ENCODE measurements at places on chromosomes 16 and 17.

DNA sequence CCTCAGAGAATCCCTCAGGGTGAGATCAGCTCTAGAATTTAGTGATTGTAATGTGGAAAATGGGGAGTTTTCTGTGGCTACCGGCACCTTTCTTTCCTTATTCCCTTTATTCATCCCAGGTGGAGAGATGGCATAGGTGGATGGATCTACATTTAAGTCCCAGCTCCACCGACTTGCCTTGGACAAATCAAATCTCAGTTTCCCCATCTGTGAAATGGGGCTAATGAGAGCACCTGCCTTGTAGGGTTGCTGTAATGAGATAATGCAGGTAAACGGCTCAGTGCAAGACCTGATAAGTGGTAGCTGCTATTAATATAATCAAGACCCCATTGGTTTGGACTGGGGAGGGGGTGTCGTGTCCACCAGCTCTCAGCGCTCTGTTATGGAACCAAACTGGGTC, 40.5 kb downstream of the OTOA start:
- H3K4me3 ChIP-seq = no peak overlapping the region
- no peaks in the 10 kb centered on the region for H3K4me1 ChIP-seq
- no peaks in the 10 kb centered on the region for H3K36me3 ChIP-seq
- no peak overlapping the region for H3K27ac ChIP-seq

- H3K27me3 ChIP-seq = no peaks in the 10 kb centered on the region
- no peak for DNase-seq
- no peaks in the 10 kb centered on the region for H3K36me3 ChIP-seq
- H3K27ac ChIP-seq = no peak overlapping the region
- H3K4me1 ChIP-seq = peaks cover 17% of the 10 kb centered on the region
These were observed 33.1 kb upstream of the PVALEF start for GRCh38 chr17:81132197-81132540.

GRCh38 chr17:50076591-50077235, 18.4 kb upstream of the PDK2 start:
- peak; percentile 65 for DNase-seq
- peaks cover 4% of the 10 kb centered on the region for H3K36me3 ChIP-seq
- no peak overlapping the region for H3K4me3 ChIP-seq
- H3K4me1 ChIP-seq = peaks cover 18% of the 10 kb centered on the region
- peaks cover 35% of the 10 kb centered on the region for H3K27me3 ChIP-seq
- no peak overlapping the region for H3K27ac ChIP-seq

DNA sequence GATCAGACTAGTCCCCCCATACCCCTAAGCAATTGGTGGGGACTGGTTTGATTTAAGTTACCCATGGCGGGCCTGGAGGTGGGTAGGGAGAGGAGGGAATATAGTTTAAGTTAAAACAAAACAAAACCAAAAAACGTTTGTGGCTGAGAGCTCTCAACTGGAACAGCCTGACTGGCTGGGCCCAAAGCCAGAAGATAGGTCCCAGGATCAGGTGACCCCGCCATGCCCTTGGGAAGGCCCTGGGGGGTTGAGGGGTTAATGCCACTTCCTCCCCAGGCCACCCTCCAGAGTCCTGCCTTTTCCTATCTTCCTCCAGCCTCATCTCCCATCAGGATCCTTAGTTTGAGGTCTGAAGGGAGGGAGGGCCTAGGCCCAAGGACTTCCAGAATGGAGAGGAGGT, 82.3 kb upstream of the LHX1 start:
- no peak overlapping the region for H3K27ac ChIP-seq
- H3K4me1 ChIP-seq = peaks cover 62% of the 10 kb centered on the region
- H3K4me3 ChIP-seq = no peak overlapping the region
- DNase-seq = no peak
- no peaks in the 10 kb centered on the region for H3K36me3 ChIP-seq

DNA sequence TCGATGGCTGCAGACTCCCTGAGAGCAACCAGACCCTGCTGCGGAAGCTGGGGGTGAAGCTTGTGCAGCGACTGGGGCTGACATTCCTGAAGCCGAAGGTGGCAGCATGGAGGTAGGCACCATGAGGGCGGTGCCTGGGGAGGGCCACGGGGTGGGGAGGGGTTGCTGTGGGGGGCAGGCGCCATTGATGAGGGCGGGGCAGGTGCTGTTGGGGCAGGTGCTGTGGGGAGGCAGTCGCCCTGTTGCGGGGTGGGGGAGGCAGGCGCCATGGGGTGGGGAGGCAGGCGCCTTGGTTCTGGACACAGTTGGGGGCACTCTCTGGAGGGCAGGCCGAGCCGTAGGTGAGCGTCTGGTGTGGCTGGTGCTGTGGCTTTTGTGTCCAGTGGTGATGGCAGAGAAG, 38.9 kb downstream of the ZNF750 start:
- no peak for DNase-seq
- peaks cover 66% of the 10 kb centered on the region for H3K36me3 ChIP-seq
- H3K27ac ChIP-seq = peak overlapping the region; percentile 58
- no peak overlapping the region for H3K4me3 ChIP-seq
- peaks cover 4% of the 10 kb centered on the region for H3K27me3 ChIP-seq

DNA sequence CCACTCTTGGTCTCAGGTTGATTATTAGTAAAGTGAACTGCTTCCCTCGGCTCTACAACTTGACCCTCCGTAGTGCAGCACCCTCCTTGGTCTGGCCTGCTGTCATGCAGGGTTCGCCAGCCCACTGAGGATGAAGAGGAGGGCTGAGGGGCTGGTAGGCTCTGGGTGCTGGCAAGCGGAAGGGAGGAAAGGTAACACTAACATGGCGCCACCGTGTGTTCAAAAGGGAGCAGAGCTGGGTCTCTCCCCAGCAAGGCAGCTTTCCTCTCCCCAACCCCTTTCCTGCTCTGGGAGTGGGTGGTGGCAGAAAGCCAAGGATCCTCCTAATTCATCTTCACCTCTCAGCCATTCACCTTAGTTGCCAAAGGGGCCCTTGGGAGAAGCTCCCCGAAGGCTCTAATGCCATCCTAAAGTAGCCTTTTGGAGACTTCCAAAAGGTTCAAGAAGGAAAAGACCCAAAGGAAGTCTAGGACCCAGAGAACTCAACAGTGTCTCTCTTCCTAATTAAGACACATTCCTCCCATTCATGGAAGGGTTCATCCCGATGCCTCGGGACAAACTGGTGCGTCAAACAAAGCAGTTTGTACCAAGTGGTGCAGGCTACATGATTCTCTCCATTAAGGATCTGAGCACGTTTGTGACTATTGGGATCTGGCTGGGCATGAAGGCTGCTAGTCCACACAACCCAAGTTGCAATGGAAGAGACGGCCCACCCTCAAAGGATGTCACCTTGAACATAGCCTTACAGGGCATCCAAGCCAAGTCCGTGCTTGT, 90.8 kb upstream of the TOB1 start:
- H3K4me3 ChIP-seq = no peak overlapping the region
- peaks cover 52% of the 10 kb centered on the region for H3K4me1 ChIP-seq
- H3K27ac ChIP-seq = no peak overlapping the region
- DNase-seq = peak; percentile 70

DNA sequence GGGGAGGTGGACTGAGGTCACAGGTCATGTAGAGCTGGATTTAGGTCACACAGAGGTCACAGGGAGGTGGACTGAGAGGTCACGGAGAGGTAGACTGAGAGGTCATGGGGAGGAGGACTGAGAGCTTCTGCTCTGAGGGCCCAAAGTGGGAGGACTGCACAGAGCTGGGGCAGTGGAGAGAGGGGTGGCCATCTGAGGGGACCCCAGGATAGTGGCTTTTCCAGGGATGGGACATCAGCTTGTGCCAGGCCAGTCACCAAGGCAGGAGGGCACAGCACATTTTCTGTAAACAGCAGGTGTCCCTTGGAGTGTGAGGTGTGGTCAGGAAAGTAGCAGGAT, 26.1 kb upstream of the JPT2 start:
- peak overlapping the region; percentile 97 for H3K27ac ChIP-seq
- H3K27me3 ChIP-seq = peaks cover 6% of the 10 kb centered on the region
- H3K4me3 ChIP-seq = no peak overlapping the region
- peaks cover 67% of the 10 kb centered on the region for H3K36me3 ChIP-seq
- no peaks in the 10 kb centered on the region for H3K4me1 ChIP-seq
- DNase-seq = no peak

- H3K27ac ChIP-seq = peak overlapping the region; percentile 91
- H3K4me3 ChIP-seq = no peak overlapping the region
- H3K27me3 ChIP-seq = no peaks in the 10 kb centered on the region
- peaks cover 29% of the 10 kb centered on the region for H3K36me3 ChIP-seq
- peaks cover 24% of the 10 kb centered on the region for H3K4me1 ChIP-seq
- DNase-seq = no peak
These were observed 15.9 kb downstream of the ZC3H7A start for GRCh38 chr16:11780991-11781680.

- H3K27ac ChIP-seq = no peak overlapping the region
- H3K36me3 ChIP-seq = no peaks in the 10 kb centered on the region
- H3K27me3 ChIP-seq = peaks cover 44% of the 10 kb centered on the region
- H3K4me1 ChIP-seq = peaks cover 8% of the 10 kb centered on the region
- no peak overlapping the region for H3K4me3 ChIP-seq
These were observed 27.5 kb upstream of the HLF start for GRCh38 chr17:55237268-55237667.

DNA sequence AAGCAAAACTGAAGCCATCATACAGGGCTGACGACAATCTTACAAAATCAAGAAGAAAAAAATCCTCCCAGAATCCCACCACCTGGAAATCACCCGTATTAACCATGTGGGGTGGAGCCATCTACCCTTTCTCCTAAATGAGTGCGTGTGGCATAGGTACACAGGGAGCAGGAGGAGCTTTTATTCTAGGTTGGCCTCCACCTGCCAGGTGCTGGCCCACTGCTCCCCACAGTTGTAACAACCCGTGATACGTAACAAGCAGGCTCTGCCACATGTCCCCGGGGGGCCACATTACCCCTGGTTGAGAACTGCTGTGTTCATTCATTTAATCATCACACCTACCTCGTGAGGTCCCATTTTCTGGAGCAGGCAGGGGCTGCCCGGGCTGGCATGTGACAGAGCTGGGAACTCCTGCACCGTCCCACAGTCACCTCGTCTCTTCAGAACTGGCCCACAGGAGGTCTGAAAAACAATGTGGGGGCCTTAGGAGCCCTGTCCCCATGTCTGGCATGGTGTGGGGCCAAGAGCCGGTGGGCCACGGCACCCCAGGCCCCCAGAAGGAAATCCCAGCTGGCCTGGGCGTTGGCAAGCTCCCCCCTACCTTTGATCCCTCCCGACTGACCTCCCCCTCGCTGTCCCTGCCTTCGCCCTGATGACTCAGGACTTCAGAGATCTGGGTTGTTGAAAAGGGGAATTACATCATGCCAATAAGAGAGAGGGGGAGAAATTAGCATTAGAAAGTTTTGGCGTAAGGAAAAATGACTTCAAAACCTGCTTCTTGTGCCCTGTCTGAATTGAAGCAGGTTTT, 12.9 kb downstream of the CMIP start:
- H3K4me3 ChIP-seq = no peak overlapping the region
- H3K27ac ChIP-seq = no peak overlapping the region
- no peak for DNase-seq
- H3K27me3 ChIP-seq = peaks cover 4% of the 10 kb centered on the region

- H3K4me3 ChIP-seq = peak overlapping the region; percentile 45
- H3K27me3 ChIP-seq = no peaks in the 10 kb centered on the region
- peak overlapping the region; percentile 97 for H3K27ac ChIP-seq
- H3K36me3 ChIP-seq = peaks cover 5% of the 10 kb centered on the region
- H3K4me1 ChIP-seq = peaks cover 80% of the 10 kb centered on the region
- peak; percentile 54 for DNase-seq
These were observed 5.8 kb upstream of the FASN start for GRCh38 chr17:82103553-82104451.

DNA sequence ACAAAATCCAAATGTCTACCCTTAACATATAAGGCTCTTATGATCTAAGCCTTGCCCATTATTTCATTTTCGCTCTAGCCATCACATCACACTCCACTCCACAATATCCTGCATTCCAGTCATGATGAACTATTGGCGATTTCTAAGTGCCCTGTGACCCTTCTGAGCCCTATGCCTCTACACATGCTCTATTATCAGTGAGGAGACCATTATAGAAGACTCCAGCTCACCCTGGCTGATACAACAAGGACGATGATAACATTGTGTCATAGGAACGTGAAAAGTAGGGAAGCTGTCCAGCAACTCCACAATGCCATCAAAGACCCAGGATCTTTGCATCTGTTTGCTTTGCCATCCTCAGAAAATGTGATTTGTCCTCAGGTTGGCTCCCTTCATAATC, 29.6 kb upstream of the GNAO1 start:
- no peak overlapping the region for H3K27ac ChIP-seq
- H3K4me1 ChIP-seq = no peaks in the 10 kb centered on the region
- no peaks in the 10 kb centered on the region for H3K36me3 ChIP-seq
- peaks cover 10% of the 10 kb centered on the region for H3K27me3 ChIP-seq
- DNase-seq = no peak

DNA sequence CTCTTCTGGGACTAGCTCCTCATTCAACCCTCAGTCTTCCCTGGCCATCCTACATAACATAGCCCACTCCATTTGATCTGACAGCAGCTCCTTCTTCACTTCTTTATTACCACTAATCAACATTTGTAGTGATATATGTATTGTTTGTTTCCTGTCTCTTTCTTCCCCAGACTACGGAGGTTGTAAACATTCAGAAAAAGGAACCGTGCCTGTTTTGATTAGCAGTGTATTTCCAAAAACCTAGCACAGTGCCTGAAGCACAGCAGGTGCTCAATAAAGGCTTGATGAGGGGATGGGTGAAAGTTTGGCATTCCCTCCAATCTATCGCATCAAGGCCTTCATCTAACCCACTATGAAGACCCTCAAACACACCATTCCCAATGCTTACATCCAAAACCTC, 150.8 kb downstream of the XYLT1 start:
- peaks cover under 1% of the 10 kb centered on the region for H3K27me3 ChIP-seq
- no peak overlapping the region for H3K27ac ChIP-seq
- H3K36me3 ChIP-seq = no peaks in the 10 kb centered on the region

GRCh38 chr17:2853283-2854142, 57.3 kb downstream of the RAP1GAP2 start:
- peaks cover 87% of the 10 kb centered on the region for H3K27me3 ChIP-seq
- H3K27ac ChIP-seq = no peak overlapping the region
- H3K4me1 ChIP-seq = peaks cover 22% of the 10 kb centered on the region

GRCh38 chr17:48973806-48974205, 5.4 kb upstream of the GIP start:
- H3K36me3 ChIP-seq = no peaks in the 10 kb centered on the region
- H3K27ac ChIP-seq = no peak overlapping the region
- peaks cover 39% of the 10 kb centered on the region for H3K4me1 ChIP-seq

DNA sequence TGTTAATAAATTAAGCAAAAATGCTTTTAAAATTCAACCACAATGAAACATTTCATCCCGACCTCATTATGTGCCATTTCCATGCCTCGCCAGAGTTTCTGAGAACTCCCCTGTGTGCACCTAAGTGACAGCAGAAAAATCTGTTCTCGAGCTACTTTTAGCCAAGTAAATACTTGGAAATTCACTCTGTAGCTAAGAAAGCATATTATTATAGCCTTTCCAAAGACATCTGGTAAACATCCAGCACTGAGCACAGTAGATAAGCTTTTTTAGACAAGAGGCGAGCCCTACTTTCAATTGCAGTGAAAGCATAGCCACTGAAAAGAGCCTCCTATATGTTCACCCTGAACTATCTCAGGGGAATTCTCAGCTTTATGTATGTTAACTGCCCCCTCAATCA, 242.8 kb upstream of the PSMD7 start:
- H3K4me1 ChIP-seq = no peaks in the 10 kb centered on the region
- H3K36me3 ChIP-seq = peaks cover 5% of the 10 kb centered on the region
- H3K4me3 ChIP-seq = no peak overlapping the region
- no peaks in the 10 kb centered on the region for H3K27me3 ChIP-seq

DNA sequence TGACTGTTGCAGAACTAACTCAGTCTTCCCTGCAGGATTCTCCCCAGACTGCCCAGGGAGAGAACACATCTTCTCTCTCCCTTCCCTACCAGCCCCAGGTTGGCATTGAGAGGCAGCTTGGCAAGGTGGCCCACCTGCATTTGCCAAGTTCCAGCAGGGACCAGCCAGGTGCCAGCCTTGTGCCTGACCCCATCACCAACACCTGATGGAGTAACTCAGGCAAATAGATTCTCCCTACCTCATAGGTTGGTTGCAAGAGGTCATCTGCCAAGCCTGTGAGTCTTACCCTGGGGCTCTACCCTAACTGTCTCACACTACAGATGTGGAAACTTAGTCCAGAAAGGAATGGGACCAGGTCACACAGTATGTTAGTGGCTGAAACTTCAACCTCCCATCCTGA, 20.4 kb downstream of the BEAN1 start:
- no peak overlapping the region for H3K27ac ChIP-seq
- no peak overlapping the region for H3K4me3 ChIP-seq
